ENCODE measurements at places on chromosomes 12 and 14. TPM values are rescaled to one million over a fixed set of nuclear protein-coding genes. Genes with fewer than 3 reads are reported as not detected.

- DNase-seq: no peak
Observed at GRCh38 chr12:62865937-62866336, 69.0 kb downstream of the PPM1H start.

DNA sequence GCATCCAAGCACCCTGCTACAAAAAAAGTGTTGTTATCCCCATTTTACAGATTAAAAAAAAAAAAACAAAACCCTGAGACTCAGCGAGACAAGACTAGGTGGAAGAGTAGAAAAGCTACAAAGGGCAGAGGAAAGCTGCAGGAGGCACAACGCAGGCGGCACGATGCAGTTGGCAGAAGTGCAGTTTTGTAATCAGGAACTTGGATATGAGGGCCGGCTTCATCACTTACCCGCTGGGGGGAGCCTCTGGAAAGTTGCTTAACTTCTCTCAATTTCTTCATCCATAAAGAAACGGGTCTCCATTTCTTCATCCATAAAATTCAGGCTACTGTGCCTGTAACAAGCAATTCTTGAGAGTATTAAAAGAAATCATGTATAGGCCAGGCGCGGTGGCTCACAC, 33.1 kb upstream of the CCDC60 start:
- no peak for DNase-seq

TMPRSS12 gene
- polyA plus RNA-seq: 0.18 TPM

DNA sequence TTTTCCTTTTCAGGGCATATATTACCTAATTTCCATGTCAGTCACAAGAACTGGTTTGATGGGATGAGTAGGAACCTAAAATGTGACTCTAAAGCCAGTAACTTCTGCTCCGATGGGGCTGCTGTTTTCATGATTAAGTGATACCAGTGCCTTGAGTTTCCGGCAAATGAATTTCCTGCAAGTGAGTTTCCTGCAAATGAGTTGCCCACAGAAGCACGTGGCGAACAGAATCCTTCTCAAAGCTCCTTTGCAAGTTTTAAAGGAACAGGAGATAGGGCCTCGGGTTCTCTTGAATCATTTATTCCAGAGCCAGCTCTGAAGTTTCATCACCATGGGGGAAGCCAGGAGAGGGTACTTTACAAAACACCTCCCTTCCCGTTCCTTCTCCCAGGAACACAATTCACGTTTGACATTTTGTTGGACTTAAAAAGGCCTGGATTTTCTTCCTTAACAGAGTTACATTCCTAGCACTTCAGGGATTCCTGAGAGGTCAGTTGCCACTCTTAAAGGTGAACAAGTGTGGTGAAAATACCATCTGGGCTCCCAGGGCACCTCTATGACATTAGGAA, 2.2 kb upstream of the PPTC7 start:
- DNase-seq: peak; percentile 34

CFAP251 gene
- 1.3 TPM for polyA plus RNA-seq

GRCh38 chr14:63760014-63760413, 32.1 kb upstream of the SGPP1 start:
- DNase-seq: no peak

GRCh38 chr12:23025372-23026016, 400.5 kb downstream of the ETNK1 start:
- no peak for DNase-seq

ASCL1 gene
- polyA plus RNA-seq: not detected

GRCh38 chr14:41130274-41130673, 476.4 kb upstream of the LRFN5 start:
- DNase-seq: no peak

MMP19 gene
- 3.8 TPM for polyA plus RNA-seq

DNA sequence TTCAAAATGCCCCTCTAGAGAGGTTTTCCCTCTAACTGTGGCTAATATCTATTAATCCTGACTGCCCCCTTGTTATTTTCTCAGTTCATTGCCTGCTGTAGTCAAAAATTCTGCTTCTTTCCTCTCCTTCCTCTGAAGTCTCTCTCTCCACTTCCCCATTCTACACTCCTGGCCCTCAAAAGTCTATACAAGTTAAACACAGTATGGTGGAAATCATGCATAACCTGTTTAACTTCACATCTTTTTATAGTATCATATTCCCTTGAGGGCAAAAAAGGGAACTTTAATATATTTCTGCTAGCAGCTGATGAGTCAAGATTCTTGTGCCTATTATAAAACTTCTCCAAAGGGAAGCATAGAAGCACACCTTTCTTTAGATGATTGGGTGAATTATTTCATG, 16.7 kb downstream of the GRIP1 start:
- DNase-seq: no peak

OASL gene
- 0.09 TPM for polyA plus RNA-seq

CCDC197 gene
- 0.32 TPM for polyA plus RNA-seq

DNA sequence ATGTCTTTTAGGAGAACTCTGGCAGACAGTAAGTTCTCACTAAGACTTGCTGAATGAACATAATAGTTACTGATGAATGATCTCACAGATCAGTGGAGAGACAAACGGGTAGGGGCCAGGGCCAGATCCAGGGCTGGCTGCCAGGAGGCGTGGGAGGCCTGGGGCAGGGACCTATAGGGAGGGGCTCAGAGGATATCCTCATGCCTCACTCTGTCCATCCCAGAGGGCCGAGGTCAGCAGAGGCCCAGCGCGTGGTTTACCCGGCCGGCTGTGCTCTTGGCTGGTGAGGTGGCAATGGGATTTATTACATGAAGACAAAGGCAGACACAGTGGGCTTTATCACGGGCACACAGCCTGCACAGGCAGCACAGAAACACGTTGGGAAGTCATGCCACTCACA, 85.4 kb downstream of the CHGA start:
- DNase-seq: no peak

GRCh38 chr14:75176142-75176820, at the start of gene TMED10:
Gene TMED10 (minus strand): TSS chr14:75176612. CDS start chr14:75176579, 33 bp downstream.
- DNase-seq: peak; percentile 91

DPY19L2 gene
- polyA plus RNA-seq: 11.2 TPM

DNA sequence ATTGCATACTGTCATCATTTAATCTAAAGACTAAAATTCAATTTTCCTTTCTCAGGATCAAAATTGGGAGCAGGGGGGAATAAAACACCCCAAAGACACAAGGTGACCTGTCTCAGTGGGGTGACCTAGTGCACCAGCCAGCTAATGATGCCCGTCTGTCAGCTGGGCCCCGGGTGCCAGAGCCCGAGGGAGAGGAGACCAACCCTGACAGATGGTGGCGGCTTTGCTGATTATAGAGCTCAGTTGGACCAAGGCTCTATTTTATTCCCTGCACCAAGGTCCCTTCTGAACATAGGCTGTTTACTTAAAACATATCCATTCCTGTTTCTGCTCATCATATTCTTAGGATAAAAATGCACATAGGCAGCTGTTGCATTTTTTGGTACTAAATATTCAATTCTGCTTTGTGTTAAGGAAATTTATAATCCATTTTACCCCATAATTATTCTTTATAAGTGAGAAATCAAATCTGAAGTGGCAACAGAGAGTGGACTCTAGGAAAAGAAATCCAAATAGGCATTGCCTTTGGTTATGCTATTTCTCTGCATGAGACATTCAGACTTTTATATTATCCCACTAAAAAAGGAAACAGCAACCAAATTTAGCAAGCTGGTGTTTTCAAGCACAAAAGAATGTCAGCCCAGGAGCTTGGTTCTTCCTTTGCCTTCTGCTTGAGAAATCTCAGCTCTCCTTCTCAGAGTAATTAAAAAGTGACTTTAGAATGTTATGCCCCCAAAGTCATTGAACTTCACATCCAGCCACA, 96.8 kb upstream of the IFNG-AS1 start:
- no peak for DNase-seq

GRCh38 chr12:132153501-132154340, 9.5 kb downstream of the NOC4L start:
- DNase-seq: peak; percentile 84

GRCh38 chr12:6363330-6364043, 11.9 kb downstream of the SCNN1A start:
- peak; percentile 58 for DNase-seq

DNA sequence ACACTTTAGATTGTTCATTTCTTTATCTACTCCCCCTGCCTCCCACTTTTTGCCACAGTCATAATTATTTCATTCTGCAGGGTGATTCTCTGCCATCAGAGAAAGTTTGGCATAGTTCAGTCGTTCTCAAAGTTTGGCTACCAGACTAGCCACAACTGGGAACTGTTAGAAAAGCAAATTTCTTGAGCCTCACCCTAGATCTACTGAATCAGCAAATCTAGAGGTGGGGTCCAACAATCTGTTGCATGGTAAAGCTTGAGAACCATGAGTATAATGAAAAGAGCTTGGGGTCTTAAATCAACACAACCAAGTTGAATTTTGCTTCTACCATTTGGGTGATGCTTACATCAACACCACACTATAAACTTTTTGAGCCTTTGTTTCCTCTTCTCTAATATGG, 172.7 kb downstream of the NRXN3 start:
- no peak for DNase-seq
